ENCODE measurements at places on chromosomes 1 and 21.
A peak's percentile ranks its signal among the peaks of the same experiment; 100 is the strongest.

DNA sequence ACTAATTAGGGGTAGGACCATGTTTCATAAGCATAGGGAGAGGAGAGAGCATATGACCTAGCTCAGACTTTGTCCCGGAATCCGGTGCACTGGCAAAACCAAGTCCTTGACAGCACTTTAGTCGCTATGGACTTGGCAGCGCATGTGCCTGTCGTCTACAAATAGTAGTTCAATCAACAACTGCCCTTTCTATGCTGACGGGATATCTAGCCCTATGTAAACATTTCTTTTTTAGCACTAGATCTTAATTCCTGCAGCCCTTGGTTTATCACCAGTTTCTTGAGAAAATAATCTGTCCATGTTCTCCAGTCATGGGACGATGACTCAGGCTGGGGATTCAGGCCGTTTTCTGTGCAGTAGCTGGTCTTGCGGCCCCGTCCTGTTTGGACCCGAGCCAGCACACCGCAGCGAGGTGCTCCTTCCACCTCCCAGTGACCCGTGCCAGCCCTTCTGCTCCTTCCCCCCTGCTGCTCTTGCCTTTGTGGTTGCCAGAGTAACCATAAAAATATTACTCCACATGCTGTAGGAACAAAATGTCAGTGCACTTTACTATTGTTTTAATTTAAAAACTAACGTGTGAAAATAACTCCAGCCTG lies 8.6 kb upstream of the MT1HL1 start:
- no peak for DNase-seq

- DNase-seq: no peak
Observed at GRCh38 chr1:202708456-202709275, 1.6 kb downstream of the SYT2 start.

- DNase-seq: no peak
Observed at GRCh38 chr1:9271283-9271682, 21.4 kb upstream of the SPSB1 start.

- DNase-seq: no peak
Observed at GRCh38 chr1:19809044-19809750, 5.9 kb downstream of the RNF186 start.

DNA sequence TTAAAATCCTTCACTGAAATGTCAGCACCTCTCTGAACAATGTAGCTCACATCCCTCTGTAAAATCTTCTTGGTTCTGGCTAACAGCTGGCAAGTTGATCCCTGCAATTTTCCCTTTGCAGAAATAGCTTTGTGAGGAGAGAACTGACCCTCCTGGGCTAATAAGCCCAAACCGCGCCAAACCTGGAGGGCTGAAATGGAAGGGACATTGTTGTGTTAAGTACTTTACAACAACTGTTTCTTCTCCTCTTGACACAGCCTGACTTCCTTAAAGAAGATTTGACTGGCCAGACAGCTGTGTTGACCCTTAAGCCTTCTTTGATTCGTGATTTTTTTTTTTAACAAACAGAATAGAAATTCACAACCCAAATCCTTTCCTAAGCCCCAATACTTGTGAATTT lies 5.7 kb downstream of the LMX1A start:
- DNase-seq: no peak

DNA sequence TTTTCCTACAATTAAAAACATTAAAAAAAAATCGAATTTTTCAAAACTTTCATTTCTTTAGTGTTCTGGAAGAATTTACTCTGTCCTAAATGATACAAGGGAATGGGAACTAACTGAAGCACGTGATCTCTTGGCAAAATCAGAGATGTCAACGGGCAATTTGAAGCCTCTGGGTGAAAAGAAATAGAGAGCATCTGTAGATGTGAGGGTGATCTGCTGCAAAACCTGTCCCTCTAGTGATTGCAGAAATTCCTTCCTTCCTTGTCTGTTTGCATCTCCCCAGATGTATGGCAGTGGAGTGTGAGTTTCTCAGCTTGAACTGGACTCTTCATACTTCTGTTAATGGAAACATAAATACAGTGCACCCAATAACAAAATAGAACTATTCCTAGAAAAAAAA lies 100.5 kb upstream of the S1PR1 start:
- no peak for DNase-seq

DNA sequence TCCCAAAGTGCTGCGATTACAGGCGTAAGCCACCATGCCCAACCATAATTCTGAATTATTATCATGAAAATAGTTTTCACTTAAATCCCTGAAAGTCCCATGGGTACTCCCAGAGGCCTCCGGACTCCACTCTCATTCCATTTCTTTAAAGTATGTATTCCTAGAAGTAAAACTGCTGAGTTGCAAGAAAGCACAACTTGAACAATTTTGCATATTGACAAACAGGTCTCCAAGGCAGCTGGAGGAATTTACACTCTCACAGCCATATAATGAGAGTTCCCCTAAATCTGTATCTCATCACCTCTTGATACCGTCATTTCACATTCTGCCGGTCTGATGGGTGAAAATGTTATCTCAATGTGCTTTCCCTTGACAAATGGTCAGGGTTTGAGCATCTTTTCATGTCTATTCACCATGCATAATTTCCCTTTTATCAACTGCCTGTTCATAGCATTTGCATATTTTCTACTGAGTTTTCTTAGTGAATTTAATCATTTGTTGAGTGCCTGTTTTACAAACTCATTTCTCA lies 129.4 kb downstream of the SMYD3 start:
- DNase-seq: no peak

DNA sequence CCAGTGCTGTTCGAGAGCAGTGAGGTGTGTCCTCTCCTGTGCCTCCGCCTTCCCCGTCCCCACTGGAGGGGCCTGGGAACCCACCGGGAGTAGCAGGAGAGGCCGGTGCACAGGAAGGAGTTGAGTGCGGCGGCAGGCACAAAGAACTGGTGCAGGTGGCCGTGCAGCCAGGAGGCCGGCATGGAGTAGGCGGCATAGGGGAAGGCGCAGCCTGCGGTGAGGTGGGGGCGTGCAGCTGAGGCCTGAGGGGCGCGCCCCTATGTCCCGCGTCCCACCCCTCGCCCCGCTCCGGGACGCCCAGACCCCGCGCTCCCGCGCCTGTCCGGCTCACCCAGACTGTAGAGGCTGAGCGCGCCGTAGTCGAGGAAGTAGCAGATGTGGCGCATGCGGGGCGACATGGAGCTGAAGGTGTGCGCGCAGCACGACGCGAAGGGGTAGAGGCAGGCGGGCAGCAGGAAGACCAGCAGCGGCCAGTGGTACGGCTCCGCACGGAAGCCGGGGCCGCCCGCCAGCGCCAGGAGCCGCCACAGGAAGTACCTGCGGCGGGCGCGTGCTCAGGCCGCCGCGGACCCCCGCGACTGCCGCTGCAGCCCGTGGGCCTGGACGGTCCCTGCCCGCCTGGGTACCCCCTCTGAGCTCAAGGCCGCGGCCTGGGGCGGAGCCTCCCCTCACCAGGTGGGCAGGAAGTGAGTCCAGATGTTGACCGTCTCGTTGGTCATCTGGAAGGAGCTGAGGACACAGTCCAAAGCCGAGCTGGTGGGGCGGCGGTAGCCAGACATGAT lies 2.2 kb downstream of the PAQR6 start:
- DNase-seq: no peak

DNA sequence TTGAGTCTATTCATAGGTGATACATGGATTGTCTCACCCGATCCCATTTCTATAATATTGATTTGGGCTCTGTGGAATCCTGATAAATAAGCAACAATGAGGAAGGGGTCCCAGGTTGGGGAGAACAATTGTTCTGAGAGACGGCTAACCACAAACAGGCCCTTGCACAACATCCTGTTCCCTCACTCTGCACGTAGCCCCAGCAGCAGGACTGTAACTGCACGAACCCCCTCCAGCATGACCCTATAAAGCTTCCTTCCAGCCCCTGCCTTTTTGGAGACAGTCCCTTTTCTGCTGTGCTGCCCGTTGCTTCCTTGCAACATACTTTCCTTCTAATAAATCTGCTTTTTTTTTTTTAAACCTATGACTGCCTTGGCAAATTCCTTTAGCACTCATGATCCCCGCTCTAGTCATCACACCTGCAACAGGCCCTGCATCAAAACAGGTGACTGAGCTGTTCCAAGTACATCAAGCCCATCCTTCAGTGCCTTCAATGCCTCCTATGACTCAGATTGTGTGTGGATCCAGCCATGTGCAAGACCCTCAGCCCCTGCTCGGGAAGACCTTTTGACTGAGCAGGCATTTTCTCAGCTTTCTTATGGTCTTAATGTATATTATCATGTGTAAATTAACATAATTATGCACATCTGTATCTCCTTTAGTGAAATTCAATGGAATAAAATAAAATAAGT lies 63.7 kb upstream of the B3GALNT2 start:
- no peak for DNase-seq

- DNase-seq: no peak
Observed at GRCh38 chr1:1628754-1629429, 3.1 kb upstream of the MMP23B start.

- DNase-seq: no peak
Observed at GRCh38 chr21:43657355-43658087, 1.8 kb downstream of the HSF2BP start.

GRCh38 chr1:193185901-193186731 lies at the start of gene B3GALT2:
Gene B3GALT2 (minus strand): TSS chr1:193186613. CDS start chr1:193181562, 5,051 bp downstream.
- peak; percentile 34 for DNase-seq

- DNase-seq: no peak
Observed at GRCh38 chr21:34523019-34523555, 11.1 kb upstream of the KCNE1 start.

- DNase-seq: no peak
Observed at GRCh38 chr1:234217316-234217840, 155.9 kb upstream of the COA6 start.

DNA sequence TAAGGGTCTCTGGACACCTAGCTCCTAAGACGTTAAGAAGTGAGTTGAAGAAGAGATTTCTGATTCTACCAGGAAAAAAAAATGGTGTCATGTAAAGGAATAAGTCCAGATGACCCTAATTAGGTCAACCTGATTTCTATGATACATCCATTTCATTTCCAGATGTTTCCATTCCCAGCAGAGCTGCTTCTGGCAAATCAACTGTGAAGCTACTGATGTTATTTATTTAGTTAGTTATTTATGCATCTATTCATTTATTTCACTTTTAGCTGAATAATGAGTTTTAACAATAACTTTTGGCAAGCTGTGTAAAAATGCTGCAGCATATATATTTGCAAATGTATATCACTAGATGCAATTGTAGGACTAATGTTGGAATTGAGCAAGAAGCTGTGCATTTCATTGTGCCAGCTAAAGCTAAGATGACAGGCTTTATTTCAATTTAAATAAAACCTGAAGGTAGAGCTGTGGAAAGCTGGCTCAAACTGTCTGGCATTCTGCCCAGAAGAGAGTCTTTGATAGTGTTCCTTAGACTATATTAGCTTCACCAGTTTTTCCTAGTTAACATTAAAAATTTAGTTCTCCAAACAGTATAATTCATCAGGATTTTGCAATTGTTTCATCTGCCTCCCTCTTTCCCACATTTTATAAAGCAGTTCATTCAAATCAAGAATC lies 1164.4 kb upstream of the ADGRL4 start:
- DNase-seq: no peak

DNA sequence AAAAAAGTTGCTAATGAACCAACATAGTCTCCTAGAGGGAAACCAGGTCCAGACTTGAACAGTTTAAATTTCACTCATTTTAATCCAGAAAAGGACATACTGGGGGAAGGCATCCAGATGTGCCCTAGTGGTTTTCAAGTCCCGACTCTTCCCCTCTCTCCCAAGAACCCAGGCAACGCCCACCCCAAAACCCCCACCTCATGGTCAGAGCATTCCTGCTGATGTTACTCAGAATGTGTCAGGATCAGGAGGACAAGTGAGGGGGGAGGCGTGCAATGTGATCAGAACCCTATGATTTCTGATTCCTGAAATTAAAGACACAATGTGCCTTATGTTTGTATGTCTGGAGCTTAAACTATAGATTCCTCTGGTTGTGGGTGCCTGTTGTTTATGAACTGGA lies 1.6 kb upstream of the CTSK start:
- DNase-seq: no peak

DNA sequence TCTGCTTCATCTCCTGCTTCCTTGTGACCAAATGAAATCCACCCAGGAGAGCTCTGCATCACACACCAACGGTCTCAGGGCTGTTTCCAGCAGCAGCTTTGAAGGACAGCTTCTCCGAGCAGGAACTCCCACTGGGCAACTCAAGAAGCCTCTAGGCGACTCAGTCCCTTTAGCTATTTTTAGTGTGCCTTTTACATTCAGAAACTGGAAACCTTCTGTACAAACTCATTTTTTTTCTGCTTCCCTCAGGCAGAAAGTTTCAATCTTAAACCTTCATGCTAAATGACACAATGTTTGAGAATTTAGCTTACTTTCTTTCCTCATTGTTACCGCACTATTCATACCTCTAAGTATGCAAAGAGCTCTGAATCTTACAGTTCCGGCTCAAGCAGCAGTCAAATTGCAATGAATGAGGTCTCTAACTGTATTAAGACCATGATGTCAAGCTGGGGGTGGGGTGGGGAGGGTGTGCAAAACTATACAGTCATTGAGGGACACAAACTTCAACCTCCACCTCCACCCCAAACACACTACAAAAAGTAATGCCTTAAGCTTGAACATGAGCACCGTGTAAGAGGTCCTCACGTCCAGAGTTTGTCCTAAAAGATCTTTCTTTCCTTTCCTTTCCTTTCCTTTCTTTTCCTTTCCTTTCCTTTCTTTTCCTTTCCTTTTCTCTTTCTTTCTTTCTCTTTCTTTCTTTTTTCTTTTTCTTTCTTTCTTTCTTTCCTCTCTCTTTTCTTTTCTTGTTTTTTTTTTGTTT lies 16.4 kb upstream of the TARBP1 start:
- DNase-seq: no peak

- DNase-seq: no peak
Observed at GRCh38 chr1:54995835-54996234, 2.9 kb upstream of the BSND start.

- no peak for DNase-seq
Observed at GRCh38 chr1:160143695-160144094, 7.7 kb upstream of the ATP1A4 start.

- no peak for DNase-seq
Observed at GRCh38 chr21:44484498-44485253, 29.4 kb downstream of the LRRC3 start.

DNA sequence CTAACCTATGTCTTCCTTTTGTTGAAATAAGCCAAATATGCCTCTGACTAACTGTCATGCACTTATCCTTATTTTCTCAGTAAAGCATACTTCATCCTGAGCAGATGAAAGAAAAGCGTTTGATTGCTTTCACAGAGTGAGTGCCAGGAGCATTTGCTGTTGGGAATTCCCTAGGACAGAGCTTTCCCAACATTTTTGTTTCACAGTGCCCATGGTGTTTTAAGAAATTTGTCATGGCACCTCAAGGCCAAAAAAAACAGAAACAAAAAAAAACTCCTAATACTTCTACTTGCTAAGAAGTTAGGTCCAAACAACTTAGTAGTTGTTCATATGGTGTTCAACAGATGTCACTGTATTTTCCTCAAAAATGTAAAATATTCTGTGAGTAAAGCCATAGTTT lies 120.8 kb upstream of the BMP8A start:
- no peak for DNase-seq

- no peak for DNase-seq
Observed at GRCh38 chr1:99497690-99498089, 148.2 kb upstream of the PALMD start.

GRCh38 chr21:33069645-33069993 lies 322 bp upstream of the OLIG1 start:
- no peak for DNase-seq
